GM12878 (cell line): ENCODE measurements at places on chromosomes 16 and 17. TPM values are rescaled to one million over a fixed set of nuclear protein-coding genes. Genes with fewer than 3 reads are reported as not detected.

The KRTAP4-1 gene
- polyA plus RNA-seq, result not detected in 2 replicates

The PRPSAP2 gene
- 97.7 and 101 TPM in 2 replicates for polyA plus RNA-seq

The CREBBP gene
- 7.9 and 8.3 TPM in 2 replicates for polyA plus RNA-seq

The CISD3 gene
- 34.1 and 34.5 TPM in 2 replicates for polyA plus RNA-seq

The ZACN gene
- polyA plus RNA-seq, result 8.2 and 8.7 TPM in 2 replicates

The CCL8 gene
- polyA plus RNA-seq, result not detected in 2 replicates

The ATP2A3 gene
- 35.0 and 62.8 TPM in 2 replicates for polyA plus RNA-seq

The KRT33B gene
- polyA plus RNA-seq, result not detected in 2 replicates

The OSGIN1 gene
- polyA plus RNA-seq, result not detected in 2 replicates
